CD4-positive, alpha-beta T cell (primary cell): ENCODE measurements at places on chromosomes 6 and 20. TPM values are rescaled to one million over a fixed set of nuclear protein-coding genes. Genes with fewer than 3 reads are reported as not detected.

ELOVL4 gene
- total RNA-seq: 0.84 TPM

NKAIN2 gene
- not detected for total RNA-seq

SYCP2L gene
- 0.36 TPM for total RNA-seq

POU5F1 gene
- total RNA-seq: not detected

PPARD gene
- 34.1 TPM for total RNA-seq

CDYL gene
- 23.9 TPM for total RNA-seq

SERINC3 gene
- 40.2 TPM for total RNA-seq
